NCI-H1105 treated with DMSO at 0.1 percent for 48 hours (cell line): ENCODE measurements at places on chromosomes 11 and 22.

DNA sequence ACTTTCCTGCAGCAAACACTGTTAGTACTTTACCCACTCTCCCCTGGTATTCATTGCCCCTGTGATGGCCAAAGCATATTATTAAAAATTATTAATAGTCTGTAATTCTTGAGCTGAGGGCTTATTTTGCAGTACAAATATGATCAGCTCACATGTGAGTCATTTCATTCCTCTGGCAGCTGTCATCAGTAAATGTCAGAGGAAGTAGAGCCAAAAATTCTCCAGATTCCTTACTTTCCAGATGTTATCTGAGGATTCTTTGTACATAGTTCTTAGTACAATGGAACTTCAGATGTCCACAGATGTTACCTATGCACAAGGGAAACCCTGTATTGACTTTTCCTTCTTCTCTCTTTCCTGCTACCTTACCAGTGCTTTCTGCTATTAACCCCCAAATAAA is 12.5 kb downstream of the OR5B3 start:
- DNase-seq = no peak

DNA sequence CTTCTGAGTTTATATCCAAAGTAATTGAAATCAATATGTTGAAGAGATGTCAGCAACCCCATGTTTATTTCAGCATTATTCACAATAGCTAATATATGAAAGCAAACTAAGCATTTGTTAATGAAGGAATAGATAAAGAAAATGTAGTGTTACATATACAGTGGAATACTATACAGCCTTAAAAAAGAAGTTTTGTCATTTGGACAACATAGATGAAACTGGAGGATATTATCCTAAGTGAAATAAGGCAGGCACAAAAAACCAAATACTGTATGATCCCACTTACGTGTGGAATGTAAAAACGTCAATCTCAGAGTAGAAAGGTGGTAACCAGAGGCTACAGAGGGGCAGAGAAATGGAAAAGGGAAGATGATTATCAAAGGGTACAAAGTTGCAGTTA is 10.2 kb downstream of the MRGPRX2 start:
- no peak for DNase-seq

DNA sequence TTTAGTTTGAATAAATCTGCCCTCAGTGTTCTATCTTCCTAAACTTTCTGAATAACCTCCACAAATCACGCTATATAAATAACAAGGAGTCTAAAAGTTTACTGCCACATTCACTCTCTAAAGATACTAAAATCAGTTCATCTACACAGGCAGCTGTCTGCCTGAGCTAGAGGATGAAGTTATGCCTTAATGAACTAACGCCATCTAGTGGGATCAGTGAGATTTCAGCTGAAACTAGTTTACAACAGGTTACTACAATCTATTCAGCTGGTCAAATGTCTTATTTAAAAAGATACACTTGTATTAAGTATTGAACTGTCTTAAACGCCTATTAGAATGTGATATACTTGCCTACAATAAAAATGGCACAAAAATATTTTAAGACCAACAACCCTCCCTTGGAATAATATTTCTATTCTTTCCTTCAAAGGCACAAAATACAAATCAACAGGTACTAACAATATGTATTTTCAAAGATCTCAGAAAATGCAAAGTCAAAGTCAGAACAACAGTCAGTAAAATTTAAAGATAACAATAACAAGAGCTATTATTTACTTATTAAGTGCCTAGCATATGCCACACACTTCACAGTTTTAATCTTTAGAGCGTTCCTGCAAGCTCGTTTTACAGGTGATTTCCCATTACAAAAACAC is 84.1 kb downstream of the LARGE2 start:
- DNase-seq = peak; percentile 79

- DNase-seq = no peak
Measured at GRCh38 chr11:27722117-27722952, 22.1 kb upstream of the BDNF start.

GRCh38 chr11:66335531-66336233 is 552 bp downstream of the RIN1 start:
- no peak for DNase-seq

- DNase-seq = no peak
Measured at GRCh38 chr11:35308157-35308556, 111.2 kb downstream of the SLC1A2 start.

GRCh38 chr11:43758927-43759326 is 78.4 kb downstream of the HSD17B12 start:
- DNase-seq = no peak

DNA sequence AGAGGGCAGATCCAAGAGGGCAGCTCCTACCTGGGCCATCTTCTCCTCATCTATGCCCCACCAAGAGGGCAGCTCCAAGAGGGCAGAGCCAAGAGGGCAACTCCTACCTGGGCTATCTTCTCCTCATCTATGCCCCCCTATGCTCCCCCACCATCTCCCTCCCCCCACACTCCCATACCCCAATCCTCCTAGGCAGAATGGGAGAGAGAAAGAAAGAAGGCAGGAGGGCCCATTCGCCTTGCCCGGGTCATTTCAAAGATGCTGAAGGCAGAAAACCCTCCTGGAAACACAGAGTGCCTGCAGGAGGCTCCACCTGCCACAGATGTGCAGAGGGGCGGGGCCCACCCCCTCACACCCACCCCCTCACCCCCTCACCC is 78.5 kb downstream of the BUD13 start:
- DNase-seq = no peak

DNA sequence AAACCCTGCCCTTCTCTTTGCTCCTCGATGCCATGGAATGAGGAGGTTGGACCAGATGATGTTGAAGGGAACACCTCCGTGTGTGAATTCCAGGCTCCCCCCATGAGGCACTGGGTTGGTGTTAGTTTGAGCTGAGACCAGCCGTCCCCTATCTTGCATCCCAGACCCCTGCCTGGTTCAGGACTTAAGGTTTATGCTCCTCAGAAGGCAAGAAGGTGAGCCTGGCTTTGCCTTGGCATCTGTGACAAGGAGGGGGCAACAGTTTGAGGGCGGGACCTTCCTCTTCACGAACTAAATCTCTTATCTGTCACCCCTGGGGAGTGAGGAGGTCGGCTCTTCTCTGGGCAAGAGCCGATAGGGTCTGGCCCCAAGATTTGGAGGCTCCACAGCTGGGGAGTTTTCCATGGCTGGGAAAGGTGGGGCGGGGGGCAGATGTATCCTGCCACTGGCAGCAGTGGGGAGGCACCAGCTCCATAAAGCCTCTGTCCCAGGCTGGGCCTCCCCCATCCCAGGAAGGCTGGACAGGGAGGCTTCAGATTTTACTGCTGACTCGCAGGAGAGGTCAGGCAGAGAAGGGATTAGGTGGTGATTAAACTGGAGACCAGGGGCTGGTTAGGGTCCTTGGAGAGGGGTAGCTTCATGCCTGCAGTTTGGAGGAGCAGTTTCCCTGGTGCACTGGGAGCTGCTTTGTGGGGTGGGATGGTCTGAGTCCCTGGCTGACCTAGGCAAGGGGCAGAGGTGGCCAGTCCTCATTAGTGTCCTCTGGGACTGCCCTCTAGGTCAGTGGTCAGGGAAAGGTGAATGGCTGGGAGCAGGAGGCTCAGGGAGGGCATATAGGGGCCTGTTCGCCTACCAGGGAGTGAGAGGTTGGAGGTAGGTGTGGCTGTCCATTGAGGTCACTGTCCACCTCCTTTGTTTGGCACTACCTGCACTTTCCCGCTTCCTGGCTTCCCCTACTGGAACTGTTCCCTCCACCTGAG is 1.1 kb downstream of the SEC14L2 start:
- DNase-seq = no peak

GRCh38 chr11:75029836-75030631 is 41.3 kb downstream of the NEU3 start:
- no peak for DNase-seq

DNA sequence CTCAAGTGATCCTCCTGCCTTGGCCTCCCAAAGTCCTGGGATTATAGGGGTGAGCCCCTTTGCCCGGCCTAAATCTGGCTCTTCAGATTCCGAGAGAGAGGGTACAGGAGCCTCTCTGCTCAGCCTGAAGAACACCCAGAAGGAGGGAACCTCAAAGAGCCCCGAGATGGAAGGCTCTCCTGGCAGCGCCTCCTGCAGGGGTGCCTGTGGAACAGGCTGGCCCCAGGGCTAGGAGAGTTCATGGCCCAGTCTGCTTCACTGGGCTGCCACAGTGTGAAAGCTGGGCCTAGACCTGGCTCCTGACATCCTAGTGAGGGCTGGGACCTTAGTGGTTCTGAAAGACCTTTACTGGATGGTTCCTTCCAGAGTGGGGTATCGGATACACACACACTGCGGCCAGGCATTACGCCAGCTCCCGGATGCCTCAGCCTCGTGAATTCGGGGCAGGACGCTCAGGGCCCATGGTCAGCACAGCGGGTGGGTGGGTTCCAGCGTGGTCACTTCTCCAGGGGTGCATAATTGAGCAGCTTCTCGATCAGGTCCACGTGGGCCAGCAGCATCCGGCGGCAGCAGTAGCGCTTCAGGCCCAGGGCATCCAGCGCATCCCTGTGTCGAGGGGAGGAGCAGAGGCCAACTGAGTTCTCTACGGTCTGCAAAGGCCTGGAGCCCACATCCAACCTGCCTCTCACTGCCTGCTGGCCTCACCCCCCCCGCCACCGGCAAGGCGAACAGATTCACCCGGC is 2.3 kb downstream of the POLR2L start:
- DNase-seq = no peak

DNA sequence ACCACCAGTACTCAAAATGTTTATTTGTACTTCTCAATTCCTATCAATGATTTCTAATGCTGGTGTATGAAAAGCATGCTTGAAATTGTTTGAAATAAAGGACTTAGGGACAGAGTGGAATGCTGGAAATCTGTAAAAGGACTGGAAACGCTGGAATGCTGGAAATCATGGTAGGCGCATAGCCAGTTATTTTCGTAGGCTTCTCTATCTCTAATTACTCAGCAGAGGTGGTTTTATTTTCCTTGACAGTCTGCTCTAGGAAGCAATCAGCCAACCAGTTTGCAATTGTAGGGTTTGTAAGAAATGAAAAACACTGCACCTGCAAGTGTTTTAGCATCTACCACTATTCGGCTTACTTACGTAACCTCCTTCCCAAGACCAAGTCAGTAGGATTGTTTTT is 788 bp downstream of the LIN7C start:
- DNase-seq = no peak
